Activated CD8-positive, alpha-beta memory T cell treated with anti-CD3 and anti-CD28 coated beads, Interleukin-2, amount 50 U/mL, for 4 hours (primary cell): ENCODE measurements at places on chromosomes 2 and 18.

DNA sequence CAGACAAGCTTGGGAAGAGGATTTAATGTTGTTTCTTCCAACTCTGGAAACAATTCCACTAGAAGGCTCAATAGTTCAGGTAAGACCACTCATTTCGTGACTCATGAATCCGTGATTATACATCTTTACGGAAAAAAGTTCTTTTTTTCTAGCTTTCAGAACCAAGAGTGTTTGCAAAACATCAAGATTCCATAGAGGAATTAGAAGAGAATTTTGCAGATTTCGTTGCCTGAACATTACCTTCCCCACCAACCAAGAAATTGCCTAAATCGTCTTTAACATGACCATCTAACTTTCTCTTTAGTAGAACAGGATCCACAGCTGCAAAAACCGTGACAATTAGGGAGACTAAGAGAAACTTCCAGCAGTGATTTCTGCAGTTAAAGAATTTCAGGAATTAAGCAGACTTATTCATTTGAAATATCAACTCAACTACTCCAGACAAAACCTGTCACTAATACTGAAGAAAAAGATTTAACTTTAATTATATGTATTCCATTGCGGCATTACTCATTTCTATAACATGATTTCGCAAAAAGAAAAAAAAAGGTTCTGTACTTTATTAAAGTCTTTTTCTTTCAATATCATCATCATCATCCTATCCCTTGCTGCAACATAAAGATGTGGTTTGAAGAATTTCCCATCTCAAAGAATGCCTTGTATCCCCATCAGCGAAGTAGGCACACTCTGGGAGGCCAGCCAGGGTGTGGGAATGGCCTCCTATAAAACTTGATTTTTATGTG is 1.9 kb upstream of the NAB1 start:
- DNase-seq: no peak

- no peak for DNase-seq
Observed at GRCh38 chr2:27792759-27793158, 21.2 kb downstream of the MRPL33 start.

DNA sequence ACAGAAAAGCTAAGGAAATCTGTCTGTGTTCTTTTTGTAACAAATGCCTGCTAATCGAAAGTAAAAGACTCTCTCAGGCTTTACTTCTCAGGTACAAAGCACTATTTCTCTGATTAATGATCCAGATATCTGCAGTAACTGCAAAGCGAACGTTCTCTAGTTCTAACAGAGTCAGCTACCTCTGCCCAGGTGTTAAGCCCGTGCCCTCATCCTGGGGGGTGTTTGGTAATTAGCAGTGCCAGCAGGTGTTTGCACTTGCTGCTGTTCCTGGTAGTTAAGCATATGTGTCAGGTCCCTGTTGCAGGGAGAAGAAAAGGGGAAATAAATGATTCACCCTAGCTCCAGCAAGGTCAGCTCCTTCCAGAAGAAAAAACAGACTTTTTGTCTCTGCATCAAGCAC is 58.8 kb upstream of the CRIM1 start:
- no peak for DNase-seq

- DNase-seq: no peak
Observed at GRCh38 chr18:38847326-38847725, 1281.7 kb upstream of the CELF4 start.

DNA sequence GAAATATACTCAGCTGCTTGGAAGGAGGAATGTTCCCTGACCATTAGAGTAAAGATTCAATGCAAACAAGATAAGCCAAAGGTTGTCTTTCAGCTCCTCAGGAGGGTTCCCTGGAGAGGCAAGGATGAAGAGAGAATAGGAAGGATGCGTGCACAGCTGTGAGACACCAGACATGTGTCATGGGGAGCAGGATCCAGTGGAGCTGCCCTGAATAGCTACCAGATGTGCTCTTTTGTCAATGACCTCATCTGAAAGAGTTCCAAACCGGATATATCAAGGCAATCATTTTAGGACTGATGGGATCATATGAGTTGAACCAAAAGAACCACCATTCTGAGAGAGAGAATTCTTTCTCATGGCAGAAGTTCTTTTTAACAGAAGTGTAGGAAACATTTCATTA is 490.6 kb downstream of the IRS1 start:
- no peak for DNase-seq

DNA sequence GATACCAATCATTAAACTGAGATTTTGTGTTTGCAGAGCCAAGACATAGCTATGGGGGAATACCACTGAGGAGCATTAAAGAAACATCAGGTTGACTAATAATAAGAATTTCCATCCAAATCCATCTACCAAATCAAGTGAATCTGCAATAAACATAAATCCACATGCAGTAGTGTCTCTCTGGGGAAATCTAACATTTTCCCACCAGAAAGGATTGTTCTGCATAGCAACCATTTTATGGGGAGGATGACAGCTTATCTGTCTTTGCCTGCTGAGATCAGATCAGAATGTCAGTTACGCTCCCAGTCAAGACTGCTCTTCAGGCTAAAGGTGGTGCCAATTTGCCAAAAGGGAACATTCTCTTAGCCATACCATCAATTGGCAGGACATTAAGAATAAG is 1098.9 kb upstream of the CHAC2 start:
- no peak for DNase-seq

DNA sequence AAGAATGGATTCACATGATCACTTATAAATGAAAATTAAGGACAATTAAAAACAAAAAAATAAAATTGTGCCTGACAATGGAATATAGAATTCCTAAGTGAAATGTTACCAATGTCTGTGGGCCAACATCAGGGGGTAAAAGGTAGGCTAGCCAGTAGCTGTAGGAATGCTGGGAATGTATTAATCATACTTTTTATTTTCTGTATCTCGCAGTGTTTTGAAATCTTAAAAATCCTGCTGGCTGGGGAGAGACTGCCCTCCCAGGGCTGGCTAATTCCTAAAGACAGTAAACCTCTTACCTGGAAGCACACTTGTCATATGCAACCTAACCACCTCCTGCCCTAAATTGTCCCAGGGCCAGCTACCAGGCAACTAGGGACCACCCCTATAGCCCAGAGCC is 69.8 kb downstream of the REV1 start:
- DNase-seq: no peak

DNA sequence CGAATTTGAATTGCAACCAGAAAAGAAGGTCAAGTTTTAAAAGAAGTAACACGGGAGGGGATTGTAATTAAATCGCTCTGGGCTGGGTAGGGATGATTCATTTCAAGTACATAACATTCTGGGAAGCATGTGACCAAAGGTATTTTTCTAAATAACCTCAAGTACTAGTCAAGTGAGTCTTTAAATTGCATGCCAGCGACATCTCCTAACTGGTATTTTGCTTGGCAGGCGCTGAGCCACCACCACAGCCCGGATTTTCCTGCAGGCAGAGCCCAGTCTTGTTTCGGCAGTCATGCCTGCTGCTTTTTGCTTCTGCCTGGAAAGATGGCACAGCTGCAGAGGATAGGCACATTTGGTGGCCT is 33.7 kb upstream of the NPAS2 start:
- DNase-seq: no peak

DNA sequence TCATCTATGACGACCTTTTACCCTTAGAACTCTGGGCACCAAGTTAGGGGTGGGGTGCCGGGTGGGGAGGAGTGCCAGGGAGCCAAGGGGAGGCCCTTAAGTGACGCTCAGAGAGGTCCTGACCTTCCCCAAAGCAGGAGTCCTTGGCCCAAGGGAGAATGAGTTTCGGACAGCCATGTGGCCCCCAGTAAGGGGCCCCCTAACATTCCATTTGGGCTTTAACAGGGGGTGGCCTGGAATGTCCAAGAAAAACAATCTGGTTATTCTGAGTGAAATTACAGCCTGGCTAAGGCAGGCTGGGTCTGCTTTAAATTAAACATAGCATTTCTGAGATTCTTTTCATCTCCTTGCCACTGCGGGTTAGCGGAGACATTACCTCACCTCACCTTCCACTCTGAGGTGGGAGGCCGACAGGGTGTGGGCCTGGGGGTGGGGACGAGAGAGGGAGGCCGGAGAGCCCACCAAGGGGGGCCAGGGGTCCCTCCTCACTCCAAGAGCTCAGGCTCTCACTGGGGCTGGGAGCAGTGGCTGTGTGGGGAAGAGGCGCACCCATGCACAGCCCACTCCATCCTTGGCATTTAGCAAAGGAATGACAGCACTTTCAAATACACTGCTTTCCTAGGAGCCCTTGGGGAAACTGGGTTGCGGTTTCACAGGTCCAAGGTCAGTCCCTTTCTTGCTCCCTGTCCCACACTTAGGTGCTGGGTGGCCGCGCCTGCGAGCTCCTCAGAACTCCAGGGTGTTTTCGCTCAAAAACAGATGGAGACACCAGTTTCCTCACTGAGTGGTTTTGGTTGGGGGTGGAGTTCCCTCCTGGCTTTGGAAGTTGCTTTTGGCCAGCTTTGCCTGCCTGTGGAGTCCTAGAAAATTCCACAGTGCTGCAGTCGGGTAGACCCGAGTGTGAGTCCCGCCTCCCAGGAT is 107.4 kb downstream of the POLR1A start:
- no peak for DNase-seq

DNA sequence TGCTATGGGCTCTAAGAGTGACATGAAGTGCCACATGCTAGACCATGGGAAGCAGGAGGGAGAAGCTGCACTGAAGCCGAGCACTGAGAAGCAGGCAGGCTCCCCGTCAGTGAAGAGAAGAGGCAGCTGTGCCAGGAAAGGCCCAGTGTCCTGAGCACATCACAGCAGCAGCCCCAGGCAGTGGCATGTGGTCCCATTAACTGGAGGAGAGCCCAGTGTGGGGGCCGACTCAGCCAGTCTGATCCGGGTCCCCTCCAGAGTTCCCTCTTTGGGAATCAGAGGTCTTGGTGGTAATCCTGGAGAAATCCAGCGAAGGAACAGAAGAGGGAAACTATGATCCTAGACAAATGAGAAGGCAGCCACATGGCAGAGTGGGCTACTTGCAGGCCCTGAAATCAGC is 96.7 kb upstream of the ACAA2 start:
- no peak for DNase-seq

- DNase-seq: no peak
Observed at GRCh38 chr2:220575963-220576362, 948.5 kb downstream of the SLC4A3 start.

GRCh38 chr2:190318931-190319554 is 583 bp downstream of the HIBCH start:
- DNase-seq: no peak

- no peak for DNase-seq
Observed at GRCh38 chr2:115374981-115375380, 932.5 kb downstream of the DPP10 start.

GRCh38 chr2:39730685-39731302 is 48.3 kb downstream of the THUMPD2 start:
- DNase-seq: no peak

DNA sequence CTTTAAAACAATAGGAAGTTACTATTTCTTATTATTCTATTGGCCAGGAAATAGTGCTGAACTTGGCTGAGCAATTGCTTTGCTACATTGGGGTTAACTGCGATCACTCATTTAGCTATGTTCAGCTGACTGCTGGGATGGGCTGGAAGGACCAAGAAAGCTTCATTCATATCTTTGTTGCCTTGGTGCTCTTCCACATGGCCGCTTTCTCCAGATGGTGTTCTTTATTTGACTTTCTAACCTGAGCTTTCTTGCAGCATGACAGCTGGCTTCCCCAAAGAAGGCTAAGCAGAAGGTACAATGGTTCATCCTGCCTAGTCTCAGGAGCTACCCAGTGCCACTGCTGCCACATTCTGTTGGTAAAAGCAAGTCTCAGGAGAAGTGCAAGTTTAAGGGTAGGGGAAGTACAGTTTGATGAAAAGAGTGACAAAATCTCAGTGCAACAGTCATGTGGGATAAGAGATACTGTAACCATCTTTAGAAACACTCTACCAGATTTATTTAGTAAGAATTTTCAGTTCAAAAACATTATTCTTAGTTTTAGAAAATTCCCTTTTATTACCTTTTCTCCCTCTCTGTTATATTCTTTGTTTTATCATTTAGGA is 180.6 kb upstream of the RBMS1 start:
- no peak for DNase-seq

DNA sequence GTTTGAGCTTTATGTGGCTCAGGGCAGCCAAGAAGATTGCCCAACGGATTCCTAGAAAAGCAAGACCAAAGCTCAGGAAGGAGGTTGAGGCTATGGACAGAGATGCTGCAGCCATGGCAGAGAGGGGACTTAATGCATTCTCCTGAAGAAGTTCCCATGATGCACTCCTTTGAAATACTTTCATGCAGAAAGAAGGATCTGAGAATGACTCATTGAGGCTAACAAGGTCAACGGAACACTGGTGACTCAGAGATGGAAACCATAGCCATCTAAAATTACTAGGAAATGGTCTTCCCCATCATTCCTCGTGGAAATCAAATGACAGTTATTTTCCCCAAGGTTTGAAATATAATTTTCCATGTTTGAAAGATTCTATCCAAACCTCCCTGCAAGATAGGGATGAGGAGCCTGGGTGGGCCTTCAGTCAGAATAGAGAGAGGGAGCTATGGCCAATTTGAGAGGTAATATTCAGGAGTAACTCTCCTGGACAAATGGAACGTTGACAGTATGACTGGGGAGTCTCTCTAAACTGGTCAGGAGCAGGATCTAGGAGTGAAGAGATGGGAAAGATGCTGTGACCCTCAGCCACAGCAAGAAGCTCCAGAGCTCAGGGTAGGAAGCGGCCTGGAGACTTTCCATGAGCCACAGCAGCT is 63.0 kb downstream of the REEP1 start:
- no peak for DNase-seq

DNA sequence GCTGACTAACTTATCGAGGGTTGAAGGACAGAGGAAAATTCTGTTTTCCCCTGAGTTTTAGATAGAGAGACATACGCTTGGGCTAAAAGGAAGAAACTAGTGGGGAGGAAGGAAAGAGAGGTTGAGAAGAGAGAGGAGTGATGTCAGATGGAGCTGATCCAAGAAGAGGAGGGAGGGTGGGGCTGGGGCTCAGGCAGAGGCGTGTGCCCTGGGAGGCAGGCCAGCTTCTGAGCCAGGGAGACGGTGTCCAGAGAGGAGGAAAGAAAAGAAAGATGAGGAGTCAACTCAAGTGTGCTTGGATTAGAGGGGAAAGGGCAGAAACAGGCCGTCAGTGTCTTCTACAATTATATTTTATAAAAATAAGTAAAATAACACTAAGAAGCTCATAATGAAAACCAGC is 56.2 kb downstream of the EMILIN2 start:
- DNase-seq: no peak
